ENCODE measurements at places on chromosomes 4 and X.

GRCh38 chr4:61628727-61629126 lies 428.6 kb downstream of the ADGRL3 start:
- no peak for DNase-seq

GRCh38 chrX:47380268-47380667 lies 9.9 kb downstream of the ZNF157 start:
- DNase-seq, result peak; percentile 67

DNA sequence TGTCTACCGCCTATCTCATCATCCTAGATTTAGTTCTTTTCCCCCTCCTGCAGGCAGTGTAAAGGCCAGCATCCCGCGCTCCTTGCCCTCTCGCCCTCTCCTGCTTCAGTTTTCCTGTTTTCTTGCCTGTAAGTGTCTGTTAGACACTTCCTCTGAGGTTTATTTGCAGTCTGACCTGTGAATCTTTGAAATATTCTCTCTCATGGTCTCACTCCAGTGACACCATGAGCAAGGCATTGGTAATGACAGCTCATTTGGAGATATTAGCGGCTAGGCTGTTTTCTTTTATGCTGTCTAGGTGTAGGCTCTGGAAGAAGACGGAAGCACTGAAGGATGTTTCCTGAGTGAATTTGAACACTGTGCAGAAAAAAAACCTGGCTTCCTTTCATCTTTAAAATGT lies 179.6 kb downstream of the KDR start:
- DNase-seq, result no peak

DNA sequence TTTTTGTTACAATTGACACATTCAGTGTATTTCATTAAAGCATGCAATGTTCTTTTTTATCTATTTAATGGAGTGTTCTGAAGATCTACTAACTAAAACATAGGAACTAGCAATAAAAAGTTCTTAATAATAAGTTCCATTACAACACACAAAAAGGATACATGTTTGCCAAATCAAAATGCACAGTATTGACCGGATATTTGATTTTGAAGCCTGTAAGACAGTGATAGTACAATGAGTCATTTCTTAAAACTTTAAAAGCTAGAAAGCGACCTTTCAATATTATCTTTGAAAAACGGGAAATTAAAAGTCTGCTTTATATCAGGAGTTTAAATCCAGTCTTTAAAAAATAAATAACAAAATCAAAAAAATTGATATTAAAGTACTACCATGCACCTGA lies 2.4 kb upstream of the PRDM5 start:
- no peak for DNase-seq

DNA sequence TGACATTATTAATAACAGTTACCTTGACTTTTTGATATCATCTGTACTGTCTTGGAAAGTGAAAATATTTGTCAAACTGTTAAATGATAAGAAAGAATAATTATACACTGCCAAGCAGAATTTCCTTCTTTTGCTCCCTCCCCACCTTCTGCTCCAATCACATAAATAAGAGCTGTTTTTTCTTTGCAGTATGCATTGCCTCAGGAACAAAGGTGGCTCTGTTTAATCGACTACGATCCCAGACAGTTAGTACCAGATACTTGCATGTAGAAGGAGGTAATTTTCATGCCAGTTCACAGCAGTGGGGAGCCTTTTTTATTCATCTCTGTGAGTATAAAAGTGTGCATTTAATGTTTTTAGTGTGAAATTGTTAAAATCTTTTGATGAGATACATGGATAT lies 66.1 kb downstream of the CCKAR start:
- DNase-seq, result no peak
